ENCODE measurements at places on chromosomes 13 and 19.
A peak's percentile ranks its signal among the peaks of the same experiment; 100 is the strongest.

DNA sequence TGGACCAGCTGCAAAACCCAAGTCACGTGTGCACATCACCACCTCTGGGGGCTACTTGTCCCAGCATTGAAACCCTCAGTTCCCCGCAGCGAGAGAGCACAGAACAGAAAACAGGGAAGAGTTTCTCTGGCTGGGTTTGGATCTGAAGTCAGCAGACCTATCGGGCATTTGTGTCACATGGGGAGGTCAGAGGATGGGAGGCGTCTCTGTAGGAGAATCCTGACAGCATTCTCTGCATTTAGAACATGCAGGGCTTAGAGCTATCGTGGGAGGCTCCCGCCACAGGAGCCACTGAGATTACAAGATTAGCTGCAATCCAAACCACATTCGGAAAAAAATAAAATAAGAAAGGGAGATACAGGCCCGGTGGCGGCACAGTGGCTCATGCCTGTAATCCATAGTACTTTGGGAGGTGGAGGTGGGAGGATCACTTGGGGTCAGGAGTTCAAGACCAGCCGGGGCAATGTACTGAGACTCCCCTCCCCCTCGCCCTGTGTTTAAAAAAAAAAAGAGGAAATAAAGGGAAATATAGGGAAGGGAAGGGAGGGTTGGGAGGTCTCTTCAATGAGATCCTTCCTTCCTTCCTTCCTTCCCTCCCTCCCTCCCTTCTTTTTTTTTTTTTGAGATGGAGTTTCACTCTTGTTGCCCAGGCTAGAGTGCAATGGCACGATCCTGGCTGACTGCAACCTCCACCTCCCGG, 2.9 kb upstream of the TLE6 start:
- no peak for DNase-seq

GRCh38 chr19:11356676-11357550, 1.7 kb downstream of the PLPPR2 start:
- DNase-seq: peak; percentile 11

- DNase-seq: no peak
Measured at GRCh38 chr13:29459813-29460355, 135.6 kb downstream of the SLC7A1 start.

- DNase-seq: peak; percentile 54
Measured at GRCh38 chr13:42594481-42595252, 20.7 kb downstream of the TNFSF11 start.

GRCh38 chr19:42657556-42657955, 62.8 kb upstream of the CEACAM8 start:
- no peak for DNase-seq

DNA sequence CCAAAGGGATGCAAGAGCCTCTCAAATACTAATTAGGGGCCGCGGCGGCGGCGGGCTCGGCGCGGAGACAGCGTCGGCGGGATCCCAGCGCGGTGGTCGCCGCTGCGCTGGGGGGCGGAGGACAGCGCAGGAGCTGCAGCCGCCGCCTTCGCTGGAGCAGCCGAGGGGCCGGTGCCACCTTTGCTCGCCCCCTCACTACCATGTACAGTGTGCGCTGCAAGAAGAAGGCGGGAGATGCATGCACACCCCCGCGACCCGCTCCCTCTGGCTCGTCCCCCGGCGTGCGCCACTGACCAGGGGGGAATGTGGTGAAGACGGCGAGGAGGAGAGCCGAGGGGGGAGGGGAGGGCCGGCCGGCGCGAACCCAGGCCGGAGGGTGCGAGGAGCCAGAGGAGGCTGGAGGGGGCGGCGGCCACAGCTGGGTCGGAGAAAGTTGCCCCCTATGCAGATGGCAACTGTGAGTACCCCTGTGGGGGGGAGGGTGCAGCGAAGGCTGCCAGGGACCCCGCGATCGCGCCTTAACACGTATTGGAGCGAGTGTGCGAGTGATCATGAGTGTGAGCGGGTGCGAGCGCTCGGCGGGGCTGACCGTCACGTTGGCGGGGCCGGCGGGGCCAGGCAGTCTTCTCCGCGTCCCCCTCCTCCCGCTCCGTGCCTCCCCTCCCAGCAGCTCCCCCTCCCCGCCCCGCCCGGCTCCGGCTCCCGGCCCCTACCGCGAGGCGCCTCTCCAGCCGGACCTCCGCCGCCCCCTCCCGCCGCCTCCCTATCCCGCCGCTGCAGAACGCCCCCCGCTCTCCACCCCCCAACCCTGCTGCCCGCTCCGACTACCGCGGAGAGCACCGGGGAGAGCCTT, 808 bp downstream of the SLITRK5 start:
- DNase-seq: no peak

- peak; percentile 60 for DNase-seq
Measured at GRCh38 chr19:17830567-17831418, 9.5 kb upstream of the INSL3 start.

DNA sequence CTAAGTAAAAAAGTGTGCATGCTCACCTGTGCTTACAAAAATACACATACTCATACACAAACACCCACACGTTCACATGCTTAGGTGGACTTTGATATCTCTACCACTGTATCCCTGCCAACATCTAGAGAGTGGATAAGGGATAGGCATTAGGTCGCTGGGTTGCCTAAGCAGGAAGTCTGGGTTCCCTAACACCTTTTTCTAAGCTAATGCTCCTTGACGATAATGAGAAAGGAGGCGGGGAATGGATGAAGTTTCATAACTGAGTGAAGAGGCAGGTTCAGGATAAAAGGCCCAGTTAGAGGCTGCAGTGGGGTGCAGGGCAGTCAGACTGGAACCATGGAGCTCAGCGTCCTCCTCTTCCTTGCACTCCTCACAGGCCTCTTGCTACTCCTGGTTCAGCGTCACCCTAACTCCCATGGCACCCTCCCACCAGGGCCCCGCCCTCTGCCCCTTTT, 41.9 kb upstream of the CYP2A7 start:
- DNase-seq: no peak

DNA sequence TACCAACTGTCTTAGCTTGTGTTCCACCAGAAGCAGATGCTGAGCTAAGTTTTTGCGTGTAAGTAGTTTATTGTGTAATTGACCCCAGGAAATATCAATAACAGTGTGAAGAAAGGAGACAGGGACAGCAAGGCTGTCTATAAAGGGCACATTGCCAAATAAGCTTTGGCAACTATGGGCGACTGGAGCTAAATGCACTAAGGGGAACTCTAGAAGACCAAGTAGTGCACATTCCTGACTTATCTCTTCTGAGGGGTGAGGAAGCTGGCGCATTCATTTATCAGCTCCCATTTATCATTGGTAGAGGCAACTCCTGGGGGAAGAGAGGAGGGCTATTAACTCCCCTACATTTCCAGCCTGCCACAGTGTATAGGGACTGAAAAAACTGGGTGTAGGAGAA, 135.0 kb downstream of the DLEU7 start:
- DNase-seq: no peak

GRCh38 chr19:18007044-18007916, 690 bp upstream of the ARRDC2 start:
- DNase-seq: peak; percentile 53

- no peak for DNase-seq
Measured at GRCh38 chr13:87207280-87208003, 463.7 kb upstream of the SLITRK5 start.

GRCh38 chr19:46374536-46375475, 27.9 kb downstream of the PPP5C start:
- no peak for DNase-seq

- no peak for DNase-seq
Measured at GRCh38 chr13:49986471-49986870, 10.4 kb upstream of the TRIM13 start.

- no peak for DNase-seq
Measured at GRCh38 chr13:85864963-85865530, 65.8 kb upstream of the SLITRK6 start.

All from NCI-H1092 (cell line).